MCF 10A (cell line): ENCODE measurements at places on chromosomes 6 and 20. TPM values are rescaled to one million over a fixed set of nuclear protein-coding genes. Genes with fewer than 3 reads are reported as not detected.

DNA sequence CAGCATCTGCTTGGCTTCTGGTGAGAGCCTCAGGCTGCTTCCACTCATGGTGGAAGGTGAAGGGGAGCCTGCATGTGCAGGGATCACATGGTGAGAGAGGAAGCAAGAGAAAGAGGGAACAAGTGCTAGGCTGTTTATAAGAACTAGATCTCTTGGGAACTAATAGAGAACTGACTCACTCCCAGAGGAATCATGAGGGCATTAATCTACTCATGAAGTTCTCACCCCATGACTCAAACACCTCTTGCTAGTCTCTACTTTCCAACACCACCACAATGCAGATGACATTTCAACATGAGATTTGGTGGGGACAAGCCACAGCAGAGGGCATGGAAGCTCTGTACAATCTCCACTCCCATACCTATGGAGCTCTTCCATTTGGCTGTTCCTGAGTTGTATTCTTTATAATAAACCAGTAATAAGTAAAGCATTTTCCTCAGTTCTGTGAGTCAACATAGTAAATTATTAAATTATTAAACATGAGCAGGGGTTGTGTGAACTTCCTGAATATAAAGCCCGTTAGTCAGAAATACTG lies 524.1 kb upstream of the NRSN1 start:
- peak; percentile 4 for DNase-seq
- H3K27ac ChIP-seq, result no peak overlapping the region
- no peaks in the 10 kb centered on the region for H3K27me3 ChIP-seq
- no peaks in the 10 kb centered on the region for H3K4me1 ChIP-seq
- H3K36me3 ChIP-seq, result peaks cover 11% of the 10 kb centered on the region
- H3K4me3 ChIP-seq, result no peak overlapping the region

GRCh38 chr6:61886608-61887259 lies 399.3 kb downstream of the KHDRBS2 start:
- H3K27me3 ChIP-seq, result peaks cover 50% of the 10 kb centered on the region
- DNase-seq, result peak; percentile 14
- no peak overlapping the region for H3K4me3 ChIP-seq
- no peaks in the 10 kb centered on the region for H3K4me1 ChIP-seq
- no peaks in the 10 kb centered on the region for H3K36me3 ChIP-seq

Gene PTPRK
- total RNA-seq, result 50.2 and 55.5 TPM in 2 replicates

DNA sequence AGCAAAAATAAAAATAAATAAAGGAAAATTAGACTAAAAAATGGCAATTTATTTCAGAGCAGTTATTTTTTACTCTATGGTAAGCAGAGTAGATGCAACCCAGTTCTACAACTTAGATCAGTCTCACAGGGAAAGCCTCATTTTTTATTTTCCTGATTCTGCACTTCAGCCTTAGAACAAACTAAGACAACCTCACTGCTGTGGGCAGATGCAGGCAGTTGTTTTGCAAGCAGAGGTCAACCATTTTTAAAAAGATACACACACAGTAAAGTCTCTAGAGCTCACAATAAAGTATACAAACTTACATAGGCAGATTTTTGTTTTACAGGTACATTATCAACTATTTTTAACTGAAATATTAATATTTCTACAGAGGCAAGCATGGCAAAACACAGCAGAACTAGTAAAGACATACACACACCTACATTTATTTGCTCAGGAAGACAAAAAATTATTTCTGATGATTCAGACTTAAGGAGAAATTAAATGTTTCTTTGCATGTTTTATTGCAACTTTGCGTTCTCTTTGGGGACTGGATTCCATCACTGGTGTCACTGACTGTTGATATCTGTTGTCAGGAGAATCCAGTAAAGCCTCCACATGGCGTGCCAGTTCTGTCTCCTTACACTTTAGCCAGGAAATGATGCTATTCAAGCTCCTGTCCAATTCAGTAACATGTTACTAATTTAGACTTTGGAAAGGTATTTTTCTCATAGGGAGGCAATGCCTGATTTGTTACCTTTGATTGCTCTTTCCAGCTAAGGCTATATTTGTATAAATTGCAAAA lies 102.7 kb downstream of the TRDN start:
- no peaks in the 10 kb centered on the region for H3K4me1 ChIP-seq
- no peak for DNase-seq
- H3K27me3 ChIP-seq, result peaks cover 69% of the 10 kb centered on the region
- no peak overlapping the region for H3K4me3 ChIP-seq
- H3K27ac ChIP-seq, result no peak overlapping the region

DNA sequence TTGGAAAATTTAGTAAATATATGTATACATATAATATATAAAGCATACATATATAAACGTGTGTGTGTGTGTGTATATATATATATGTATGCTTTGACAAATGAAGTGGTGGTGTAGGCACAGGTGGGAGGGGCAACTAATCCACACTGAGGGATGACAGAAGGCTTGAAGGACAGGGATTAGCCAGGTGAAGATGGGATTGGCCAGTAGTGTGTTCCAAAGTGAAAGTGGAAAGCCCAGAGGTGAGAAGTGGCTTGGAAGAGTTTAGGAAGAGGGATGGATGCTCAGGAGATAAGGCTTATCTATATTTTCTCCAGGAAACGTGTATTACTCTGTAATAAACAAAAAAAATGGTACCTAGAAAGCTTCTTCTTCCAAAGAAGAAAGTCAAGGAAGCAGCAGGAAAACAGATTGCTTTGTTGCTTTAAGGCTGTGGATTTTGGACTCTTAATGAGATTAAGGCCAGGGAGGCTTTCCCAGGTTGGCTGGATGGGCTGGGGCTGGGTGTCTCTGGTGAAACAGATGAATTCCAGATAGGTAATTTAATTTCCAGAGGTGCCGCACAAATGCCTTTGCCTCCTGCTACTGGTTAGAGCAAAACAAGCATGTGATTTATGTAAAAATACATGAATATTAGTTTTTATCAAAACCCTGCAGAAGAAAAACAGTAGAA lies 63.9 kb downstream of the JARID2 start:
- H3K36me3 ChIP-seq, result peaks cover 3% of the 10 kb centered on the region
- DNase-seq, result no peak
- H3K27me3 ChIP-seq, result no peaks in the 10 kb centered on the region

GRCh38 chr6:125142618-125143017 lies 11.0 kb upstream of the TPD52L1 start:
- H3K4me3 ChIP-seq, result no peak overlapping the region
- H3K27ac ChIP-seq, result no peak overlapping the region
- no peaks in the 10 kb centered on the region for H3K27me3 ChIP-seq
- H3K36me3 ChIP-seq, result no peaks in the 10 kb centered on the region

- H3K27me3 ChIP-seq, result peaks cover 70% of the 10 kb centered on the region
- H3K4me1 ChIP-seq, result no peaks in the 10 kb centered on the region
- H3K36me3 ChIP-seq, result no peaks in the 10 kb centered on the region
- H3K4me3 ChIP-seq, result no peak overlapping the region
- no peak overlapping the region for H3K27ac ChIP-seq
These were observed 9.3 kb downstream of the OR2H1 start for GRCh38 chr6:29466241-29466640.

Gene MMP24
- 0.10 TPM in 1 of 2 replicates, not detected in the other for total RNA-seq

Gene MAK
- total RNA-seq, result not detected in 2 replicates

DNA sequence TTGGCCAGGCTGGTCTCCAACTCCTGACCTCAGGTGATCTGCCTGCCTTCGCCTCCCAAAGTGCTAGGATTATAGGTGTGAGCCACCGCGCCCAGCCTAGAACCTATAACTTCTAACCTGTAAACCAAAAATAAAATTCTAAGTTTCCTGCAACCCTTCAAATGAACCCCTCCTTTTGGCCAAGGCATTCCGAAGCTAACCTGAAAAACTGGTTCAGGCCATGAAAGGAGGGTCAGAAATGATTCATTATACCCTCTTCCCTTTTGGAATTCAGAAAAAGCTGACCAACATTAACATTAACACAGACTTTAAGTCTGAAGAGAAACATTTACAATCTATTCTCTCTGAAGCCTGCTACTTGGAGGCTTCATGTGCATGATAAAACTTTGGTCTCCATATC lies 165.1 kb downstream of the TINAG start:
- no peak overlapping the region for H3K4me3 ChIP-seq
- H3K4me1 ChIP-seq, result no peaks in the 10 kb centered on the region
- DNase-seq, result no peak
- H3K27ac ChIP-seq, result no peak overlapping the region
- H3K36me3 ChIP-seq, result no peaks in the 10 kb centered on the region

Gene ARMC2
- total RNA-seq, result 1.6 and 3.2 TPM in 2 replicates

GRCh38 chr6:137247724-137248123 lies 28.5 kb upstream of the IFNGR1 start:
- no peaks in the 10 kb centered on the region for H3K27me3 ChIP-seq
- H3K4me3 ChIP-seq, result no peak overlapping the region
- no peak overlapping the region for H3K27ac ChIP-seq
- peaks cover 4% of the 10 kb centered on the region for H3K36me3 ChIP-seq
- peaks cover 12% of the 10 kb centered on the region for H3K4me1 ChIP-seq

- H3K36me3 ChIP-seq, result no peaks in the 10 kb centered on the region
- peaks cover 53% of the 10 kb centered on the region for H3K27me3 ChIP-seq
- H3K27ac ChIP-seq, result no peak overlapping the region
- no peak overlapping the region for H3K4me3 ChIP-seq
These were observed 251.8 kb downstream of the TBC1D7 start for GRCh38 chr6:13076575-13076974.

DNA sequence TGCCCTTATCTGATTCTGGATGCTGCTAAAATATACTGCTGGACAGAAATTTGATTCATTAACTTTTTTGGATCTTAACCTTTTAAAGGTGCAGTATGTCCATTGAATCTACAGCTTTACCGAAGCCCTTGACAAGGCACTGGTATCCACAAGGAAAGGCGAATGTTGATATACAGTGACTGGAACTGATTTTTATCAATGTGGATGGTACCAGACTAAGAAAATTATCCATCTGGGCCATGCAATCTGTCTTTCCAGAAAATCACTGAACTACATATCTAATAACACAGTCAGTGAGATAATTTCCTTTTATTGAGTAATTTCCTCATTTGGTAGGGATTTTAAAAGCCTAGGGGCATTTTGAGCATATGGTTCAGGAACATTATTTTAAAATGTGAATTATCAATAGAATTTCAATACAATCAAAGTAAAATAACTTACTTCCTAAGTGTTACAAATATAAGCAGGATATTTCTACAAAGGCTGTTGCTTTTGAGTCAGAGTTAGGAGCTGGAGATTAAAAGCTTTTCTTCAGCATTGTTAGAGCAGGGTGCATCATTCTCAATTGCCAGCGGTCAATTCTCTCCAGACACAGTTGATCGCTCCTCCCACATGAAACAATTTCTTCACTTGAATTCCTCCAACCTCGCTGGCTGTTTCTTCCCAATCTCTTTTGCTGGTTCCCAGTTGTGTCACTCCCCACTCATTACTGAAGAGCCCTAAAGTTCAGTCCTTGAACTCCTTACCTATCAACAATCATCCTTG lies 585.3 kb upstream of the FLRT3 start:
- no peaks in the 10 kb centered on the region for H3K27me3 ChIP-seq
- H3K36me3 ChIP-seq, result no peaks in the 10 kb centered on the region
- no peak overlapping the region for H3K4me3 ChIP-seq
- no peak for DNase-seq

DNA sequence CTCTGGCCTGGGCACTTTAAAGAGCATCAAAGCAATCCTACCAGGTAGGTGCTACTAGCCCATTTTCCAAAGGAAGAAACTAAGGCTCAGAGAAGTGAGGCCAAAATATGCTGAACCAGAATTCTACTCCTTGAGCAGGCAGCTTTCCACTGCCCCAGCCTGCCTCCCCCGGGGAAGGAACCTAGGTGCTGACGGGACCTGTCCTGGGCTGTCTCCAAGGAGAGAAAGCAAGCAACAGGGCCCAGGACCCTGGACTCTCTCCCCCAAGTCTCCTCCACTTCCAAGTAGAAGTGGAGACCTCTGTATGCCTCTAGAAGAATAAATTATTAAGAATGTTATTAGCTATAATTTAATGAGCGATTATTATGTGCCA lies 159.5 kb downstream of the MRPL14 start:
- no peaks in the 10 kb centered on the region for H3K27me3 ChIP-seq
- DNase-seq, result no peak
- H3K4me1 ChIP-seq, result peaks cover 24% of the 10 kb centered on the region
- no peaks in the 10 kb centered on the region for H3K36me3 ChIP-seq
- no peak overlapping the region for H3K4me3 ChIP-seq

- no peaks in the 10 kb centered on the region for H3K4me1 ChIP-seq
- no peak overlapping the region for H3K27ac ChIP-seq
- H3K4me3 ChIP-seq, result no peak overlapping the region
- no peaks in the 10 kb centered on the region for H3K36me3 ChIP-seq
These were observed 422.5 kb upstream of the RGS17 start for GRCh38 chr6:153553627-153554026.

- no peak for DNase-seq
- no peak overlapping the region for H3K4me3 ChIP-seq
- H3K36me3 ChIP-seq, result no peaks in the 10 kb centered on the region
- no peaks in the 10 kb centered on the region for H3K27me3 ChIP-seq
- H3K4me1 ChIP-seq, result no peaks in the 10 kb centered on the region
- no peak overlapping the region for H3K27ac ChIP-seq
These were observed 263.7 kb downstream of the TBX18 start for GRCh38 chr6:84500726-84501125.
